ENCODE measurements at places on chromosomes 5 and 9.

- DNase-seq, result no peak
Measured at GRCh38 chr5:102762095-102762534, 7.0 kb downstream of the PAM start.

- no peak for DNase-seq
Measured at GRCh38 chr9:112258106-112258505, 75.3 kb downstream of the PTBP3 start.

GRCh38 chr5:10660135-10660534, 96.3 kb downstream of the ANKRD33B start:
- DNase-seq, result no peak

DNA sequence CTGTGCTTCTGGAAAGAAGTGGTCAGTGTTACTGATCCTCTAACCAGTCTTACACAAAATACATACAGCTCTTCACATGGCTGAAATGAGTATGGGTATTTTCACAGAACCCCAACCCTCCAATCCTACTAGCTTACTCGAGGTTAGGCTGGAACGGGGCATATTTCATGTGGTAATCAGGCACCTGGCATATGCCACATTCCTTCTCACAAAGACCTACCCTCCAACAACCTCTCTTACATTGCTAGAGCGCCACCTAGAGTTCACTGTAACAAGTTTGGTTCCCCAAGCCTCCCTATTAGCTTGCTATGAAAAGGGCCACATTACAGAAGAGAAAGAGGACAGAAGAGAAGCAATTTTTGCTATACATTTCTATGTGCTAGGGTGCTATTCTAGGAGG, 597.3 kb downstream of the PRELID2 start:
- peak; percentile 53 for DNase-seq

- no peak for DNase-seq
Measured at GRCh38 chr5:133399247-133399891, 213.0 kb downstream of the FSTL4 start.

DNA sequence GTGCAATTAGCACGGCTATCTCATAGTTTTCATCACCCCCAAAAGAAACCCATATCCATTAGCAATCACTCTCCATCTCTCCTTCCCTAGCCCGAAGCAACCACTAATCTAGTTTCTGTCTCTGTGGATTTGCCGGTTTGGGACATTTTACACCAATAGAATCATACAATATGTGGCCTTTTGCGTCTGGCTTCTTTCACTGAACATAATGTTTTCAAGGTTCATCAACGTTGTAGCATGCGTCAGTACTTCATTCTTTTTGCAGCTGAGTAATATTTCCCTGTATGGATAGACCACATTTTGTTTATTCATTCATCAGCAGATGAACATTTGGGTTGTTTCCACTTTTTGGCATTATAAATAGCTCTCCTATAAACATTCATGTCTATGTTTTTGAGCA, 75.4 kb upstream of the TBC1D2 start:
- DNase-seq, result no peak

DNA sequence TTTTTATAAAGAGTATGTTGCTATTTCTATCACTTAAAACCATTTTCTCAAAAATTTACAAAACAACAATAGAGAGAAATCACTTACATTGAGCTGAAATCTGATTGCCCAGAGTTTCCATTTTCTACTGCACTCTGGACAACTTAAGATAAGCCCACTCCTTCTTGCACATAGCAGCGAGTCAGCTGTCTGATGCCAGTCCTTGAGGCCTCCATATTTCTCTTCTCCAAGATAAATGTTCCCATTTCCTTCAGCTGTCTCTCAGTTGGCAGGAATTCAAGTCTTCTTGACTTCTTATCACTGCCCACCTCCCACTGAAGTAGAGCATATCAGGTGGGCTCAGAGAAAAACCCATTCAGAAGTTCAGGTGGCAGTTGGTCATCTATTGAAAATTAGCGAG, 78.5 kb upstream of the PIP5K1B start:
- no peak for DNase-seq

DNA sequence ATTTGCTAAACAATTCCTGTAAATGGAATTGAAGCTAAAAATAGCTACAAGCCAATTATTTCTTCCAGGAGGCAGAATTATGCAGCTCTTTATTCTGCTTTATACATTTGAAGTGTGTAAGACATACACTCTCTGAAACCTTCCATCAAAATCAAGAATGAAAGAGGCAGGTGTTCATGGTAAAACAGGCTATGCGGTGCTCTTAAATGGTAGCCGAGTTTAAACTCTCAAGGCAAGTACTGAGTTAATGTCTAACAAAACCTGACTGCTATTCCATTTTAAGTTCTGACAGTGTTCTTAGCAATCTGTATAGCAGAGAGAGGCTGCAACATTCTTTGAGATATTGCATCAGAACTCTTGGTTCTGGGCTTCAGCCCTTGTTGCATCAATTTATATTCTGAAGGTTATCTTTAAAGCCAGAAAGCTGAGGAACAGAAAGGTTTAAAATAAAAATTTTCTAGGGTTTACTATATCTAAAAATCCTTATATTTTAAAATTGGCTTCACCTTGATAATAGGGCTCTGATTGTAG, 248.3 kb upstream of the CCNG1 start:
- no peak for DNase-seq

GRCh38 chr5:148388696-148389095, 4.9 kb downstream of the FBXO38 start:
- DNase-seq, result no peak

GRCh38 chr9:93255994-93256877, 72.3 kb downstream of the WNK2 start:
- no peak for DNase-seq
